ENCODE measurements at places on chromosomes 4 and X. TPM values are rescaled to one million over a fixed set of nuclear protein-coding genes. Genes with fewer than 3 reads are reported as not detected.

The ZNF674 gene
- 5.5 TPM for total RNA-seq

The SLC26A1 gene
- not detected for total RNA-seq

The SLC39A8 gene
- 2.1 TPM for total RNA-seq

The GPR50 gene
- not detected for total RNA-seq

The ERCC6L gene
- total RNA-seq, result 4.3 TPM

The AMBN gene
- total RNA-seq, result not detected

The PCGF3 gene
- 9.9 TPM for total RNA-seq

The ZNF827 gene
- total RNA-seq, result 2.1 TPM

The DSPP gene
- total RNA-seq, result not detected

The ATP2B3 gene
- total RNA-seq, result not detected
